ENCODE measurements at places on chromosomes 4 and X.

DNA sequence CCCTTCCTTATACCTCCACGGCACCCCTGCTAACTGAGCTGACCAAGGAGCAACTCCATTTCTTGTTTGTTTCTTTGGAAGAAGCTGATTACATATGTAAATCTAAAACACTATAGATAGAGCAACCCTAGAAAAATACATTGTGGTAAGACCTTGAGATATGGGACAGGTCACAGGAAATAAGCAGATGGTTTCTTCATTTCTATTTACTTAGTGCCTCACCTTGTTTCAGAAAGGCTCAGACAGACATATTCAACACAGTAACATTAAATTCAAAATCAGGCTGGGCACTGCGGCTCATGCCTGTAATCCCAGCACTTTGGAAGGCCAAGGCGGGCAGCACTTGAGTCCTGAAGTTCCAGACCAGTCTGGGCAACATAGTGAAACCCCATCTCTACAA lies 47.3 kb downstream of the IRF2 start:
- no peak for DNase-seq

- DNase-seq, result no peak
These were observed 3.0 kb upstream of the TBX22 start for GRCh38 chrX:80011522-80011921.

DNA sequence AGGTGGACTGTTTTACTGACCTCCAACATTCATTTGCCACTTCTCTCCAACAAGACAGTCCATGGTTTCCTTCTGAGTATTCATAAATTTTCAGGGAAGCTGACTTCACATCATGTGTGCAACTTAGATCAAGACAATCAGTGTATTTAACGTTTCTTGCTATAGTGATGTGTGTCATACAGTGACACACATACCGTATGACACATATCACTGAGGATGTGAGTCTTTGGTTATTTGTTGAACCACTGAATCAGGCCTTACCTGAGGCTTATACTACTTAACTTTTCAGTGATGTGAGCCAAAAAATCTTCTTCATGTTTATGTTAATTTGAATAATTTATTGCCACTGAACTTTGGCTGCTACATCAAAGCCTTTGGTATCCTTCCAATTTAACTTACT lies 166.8 kb downstream of the BMPR1B start:
- DNase-seq, result no peak

- DNase-seq, result no peak
These were observed 186.1 kb upstream of the SLITRK2 start for GRCh38 chrX:145631461-145631951.

DNA sequence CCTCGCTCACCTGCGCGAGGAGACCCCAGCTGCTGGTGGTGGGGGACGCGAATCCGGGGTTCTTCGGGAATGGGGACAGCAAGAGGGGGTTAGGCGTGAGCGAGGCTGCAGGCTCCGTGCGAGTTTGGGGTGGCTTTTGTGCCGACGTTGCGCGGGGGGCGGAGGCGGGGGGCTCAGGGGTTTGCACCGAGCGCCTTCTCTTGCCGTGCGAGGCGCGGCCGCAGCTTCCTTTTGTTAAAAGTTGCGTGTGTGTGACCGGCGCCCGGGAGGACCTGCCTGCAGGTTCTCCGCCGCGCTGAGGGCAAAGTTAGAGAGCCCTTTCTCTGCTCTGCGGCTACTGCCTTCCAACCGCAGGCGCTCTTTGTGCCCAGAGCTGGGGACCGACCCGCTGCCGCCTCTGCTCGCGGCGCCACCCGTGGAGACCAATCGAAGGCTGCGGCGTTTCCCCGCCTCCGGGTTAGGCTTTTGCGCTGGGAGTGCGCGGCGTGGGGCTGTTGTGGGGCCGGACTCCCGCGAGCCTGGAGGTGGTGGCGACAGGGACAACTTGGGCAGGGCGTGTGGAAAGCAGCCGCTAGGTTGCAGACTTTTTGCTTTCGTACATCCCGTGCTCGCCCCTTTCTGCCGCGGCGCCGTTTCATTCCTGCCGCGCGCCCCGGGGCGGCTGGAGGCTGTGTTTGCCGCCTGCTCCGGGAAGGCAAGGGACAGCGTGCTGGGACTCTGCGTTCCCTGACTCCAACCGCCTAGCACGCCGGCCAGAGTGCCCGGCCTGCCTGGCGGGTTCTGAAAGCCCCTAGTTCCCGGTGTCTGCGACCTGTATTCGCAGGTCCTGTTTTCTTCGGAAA lies 716 bp downstream of the KIT start:
- DNase-seq, result no peak

DNA sequence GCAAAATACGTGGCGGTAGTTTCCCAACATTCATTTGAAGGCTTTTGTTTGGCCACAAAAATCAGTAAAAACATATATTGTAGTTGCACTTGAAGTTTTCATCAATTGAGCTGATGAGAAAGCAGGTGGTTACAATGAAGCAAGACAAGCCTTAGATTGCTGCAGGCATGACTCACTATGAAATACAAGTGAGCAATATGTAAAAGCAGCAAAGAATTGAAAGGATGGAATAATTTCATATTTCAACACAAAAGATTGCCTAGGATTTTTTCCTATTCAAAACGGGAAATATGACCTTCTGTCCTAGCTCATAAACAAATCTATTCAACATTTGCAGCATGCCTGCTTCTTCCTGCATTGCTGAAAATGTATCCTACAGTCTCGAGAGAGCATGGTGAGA lies 190.9 kb upstream of the BANK1 start:
- DNase-seq, result no peak

- DNase-seq, result no peak
These were observed 34.8 kb downstream of the SMPX start for GRCh38 chrX:21723084-21723483.

- DNase-seq, result no peak
These were observed 30.1 kb upstream of the ANAPC4 start for GRCh38 chr4:25346913-25347312.

DNA sequence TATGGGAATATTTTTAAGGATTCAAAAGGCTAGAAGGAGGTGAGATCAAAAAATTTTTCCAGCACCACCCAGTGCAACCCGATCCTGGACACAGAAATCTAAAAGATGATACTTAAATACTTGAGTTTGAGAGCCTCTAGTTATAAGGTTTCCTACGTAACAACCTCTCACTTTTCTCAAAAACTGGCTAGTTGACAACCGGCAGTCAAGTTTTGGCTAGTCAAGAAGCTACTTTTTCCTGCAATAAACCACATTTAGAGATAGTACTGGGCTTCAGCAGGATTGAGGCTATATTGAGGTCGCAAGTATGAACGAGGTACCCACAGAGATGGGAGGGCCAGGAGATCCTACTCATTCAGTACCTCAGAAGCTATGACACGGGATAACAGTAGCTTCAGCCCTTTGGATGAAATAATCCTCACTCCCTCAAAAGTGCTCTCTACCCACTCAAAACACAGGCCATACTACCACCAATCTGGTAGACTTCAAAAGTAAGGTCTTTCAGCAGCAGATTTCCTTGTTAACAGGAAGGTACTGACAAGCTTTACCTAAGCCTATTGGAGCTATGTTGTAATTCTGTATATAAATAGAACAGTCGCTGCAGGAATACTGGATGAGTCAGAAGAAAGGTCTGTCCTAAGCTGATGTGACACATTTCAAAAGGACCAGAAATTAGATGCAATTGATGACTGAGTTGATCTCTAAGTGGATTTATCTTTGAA lies 1.5 kb upstream of the TSPAN5 start:
- no peak for DNase-seq

GRCh38 chr4:2817137-2817536 lies 24.3 kb downstream of the SH3BP2 start:
- no peak for DNase-seq

- DNase-seq, result no peak
These were observed 300.9 kb downstream of the FAM47A start for GRCh38 chrX:33831211-33831610.

DNA sequence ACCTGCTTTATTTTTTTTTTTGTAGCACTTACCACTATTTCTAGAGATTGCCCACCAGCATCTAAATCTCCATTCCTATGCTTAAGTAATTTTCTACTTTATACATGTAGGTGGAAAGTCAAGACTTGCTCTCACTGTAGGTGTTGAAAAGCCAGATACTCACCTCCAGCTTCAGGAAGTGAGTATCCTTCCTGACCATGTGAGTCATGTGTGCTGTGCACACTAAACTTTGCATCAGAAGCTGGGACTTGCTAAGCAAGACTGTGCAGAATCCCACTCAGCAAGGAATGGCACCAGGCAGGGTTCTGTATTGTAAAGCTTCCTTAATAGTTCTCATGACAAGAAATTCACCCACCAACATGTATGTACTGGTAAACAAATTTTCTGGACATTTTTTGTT lies 151.8 kb downstream of the POU4F2 start:
- DNase-seq, result no peak

GRCh38 chrX:136797787-136798186 lies 17.1 kb upstream of the ARHGEF6 start:
- DNase-seq, result no peak

DNA sequence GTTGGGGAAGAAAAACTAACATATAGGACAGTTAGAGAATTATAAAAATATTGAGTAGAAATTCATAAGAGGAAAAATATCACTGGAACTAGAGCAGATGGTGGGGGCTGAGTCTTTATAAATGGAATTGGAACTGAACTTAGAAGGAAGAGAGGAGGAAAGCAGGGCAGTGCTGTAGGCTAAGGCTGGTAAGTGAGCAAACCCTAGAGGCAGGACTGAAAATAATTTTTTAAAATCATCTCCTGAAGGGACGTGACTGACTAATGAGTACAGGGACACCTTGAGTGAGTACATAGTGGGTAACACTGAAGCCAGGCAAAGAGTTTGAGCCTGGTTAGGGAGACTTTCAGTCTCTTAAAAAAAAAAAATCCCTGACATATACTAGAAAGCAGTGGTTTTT lies 63.3 kb downstream of the GALNT7 start:
- no peak for DNase-seq

GRCh38 chr4:159566786-159567185 lies 463.9 kb downstream of the RAPGEF2 start:
- no peak for DNase-seq

DNA sequence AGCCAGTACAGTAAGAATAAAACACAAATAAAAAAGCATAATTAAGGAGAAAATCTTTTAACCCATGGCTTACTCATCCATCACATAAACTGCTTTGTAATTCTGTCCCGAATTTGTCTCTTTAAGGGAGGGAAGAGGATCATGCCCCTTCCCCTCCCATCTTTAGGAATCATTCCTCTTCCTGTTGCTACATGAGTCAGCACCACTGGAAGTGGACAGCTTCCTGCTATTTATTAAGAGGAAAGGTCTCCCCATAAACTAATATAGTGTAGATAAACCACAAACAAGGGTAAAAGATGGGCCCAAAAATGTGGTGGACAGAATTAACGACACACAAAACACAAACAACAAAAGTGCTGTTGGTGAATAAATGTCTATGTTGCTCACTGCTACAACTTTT lies 75.8 kb downstream of the PPP3CA start:
- DNase-seq, result no peak

DNA sequence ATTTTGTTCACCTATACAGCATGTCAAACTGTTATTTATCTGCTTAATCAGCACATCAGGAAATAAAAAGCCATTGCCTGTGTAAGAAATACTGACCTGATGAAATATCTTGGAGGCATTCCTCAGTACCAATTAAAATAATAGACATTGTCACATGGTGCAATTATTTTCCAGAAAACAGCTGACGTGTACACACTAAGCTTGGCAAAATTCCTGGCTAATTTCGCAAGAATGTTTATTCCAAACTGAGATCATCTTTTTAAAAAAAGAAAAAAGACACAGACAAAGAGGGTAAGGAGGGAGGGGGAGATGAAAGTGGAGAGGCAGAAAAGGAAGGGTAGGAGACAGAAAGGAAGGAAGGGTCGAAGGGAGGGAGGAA lies 61.9 kb upstream of the NFKB1 start:
- DNase-seq, result no peak

DNA sequence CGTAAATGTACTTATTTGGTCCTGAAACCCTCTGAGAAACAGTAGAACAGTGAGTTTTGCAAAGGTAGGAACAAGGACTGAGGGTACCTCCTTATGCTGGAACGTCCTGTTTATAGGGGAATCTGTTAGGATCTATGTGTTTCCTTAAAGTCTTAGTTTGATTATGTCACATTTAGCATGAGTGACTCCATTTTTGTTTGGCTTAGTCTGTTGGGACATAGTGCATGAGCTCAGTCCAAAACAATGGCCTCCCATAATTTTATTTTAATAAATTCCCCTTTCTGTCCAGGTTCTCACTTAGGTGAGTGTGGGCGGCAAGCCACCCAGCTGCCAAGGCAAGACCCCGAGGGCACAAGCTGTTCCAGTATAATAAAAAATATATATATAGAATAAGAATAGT lies 27.7 kb downstream of the HTT-AS start:
- DNase-seq, result no peak

DNA sequence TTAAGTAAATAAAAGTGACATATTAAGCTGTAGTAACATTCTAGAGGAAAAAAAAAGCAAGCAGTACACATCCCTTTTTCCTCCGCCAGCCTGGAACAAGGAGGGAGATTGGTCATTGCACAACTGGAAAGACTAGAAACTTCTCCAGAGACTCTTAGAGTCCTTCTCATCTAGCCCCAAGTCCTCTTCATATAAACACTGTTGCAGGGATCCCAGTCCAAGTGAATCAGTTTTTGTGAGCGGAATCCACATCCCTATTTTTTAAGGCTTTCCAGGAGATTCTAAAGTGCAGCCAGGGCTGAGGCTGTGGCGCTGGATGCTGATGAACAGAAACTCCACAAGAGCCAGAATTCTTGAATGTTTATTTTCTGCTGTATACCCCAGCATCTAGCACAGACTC lies 23.8 kb downstream of the REELD1 start:
- no peak for DNase-seq

DNA sequence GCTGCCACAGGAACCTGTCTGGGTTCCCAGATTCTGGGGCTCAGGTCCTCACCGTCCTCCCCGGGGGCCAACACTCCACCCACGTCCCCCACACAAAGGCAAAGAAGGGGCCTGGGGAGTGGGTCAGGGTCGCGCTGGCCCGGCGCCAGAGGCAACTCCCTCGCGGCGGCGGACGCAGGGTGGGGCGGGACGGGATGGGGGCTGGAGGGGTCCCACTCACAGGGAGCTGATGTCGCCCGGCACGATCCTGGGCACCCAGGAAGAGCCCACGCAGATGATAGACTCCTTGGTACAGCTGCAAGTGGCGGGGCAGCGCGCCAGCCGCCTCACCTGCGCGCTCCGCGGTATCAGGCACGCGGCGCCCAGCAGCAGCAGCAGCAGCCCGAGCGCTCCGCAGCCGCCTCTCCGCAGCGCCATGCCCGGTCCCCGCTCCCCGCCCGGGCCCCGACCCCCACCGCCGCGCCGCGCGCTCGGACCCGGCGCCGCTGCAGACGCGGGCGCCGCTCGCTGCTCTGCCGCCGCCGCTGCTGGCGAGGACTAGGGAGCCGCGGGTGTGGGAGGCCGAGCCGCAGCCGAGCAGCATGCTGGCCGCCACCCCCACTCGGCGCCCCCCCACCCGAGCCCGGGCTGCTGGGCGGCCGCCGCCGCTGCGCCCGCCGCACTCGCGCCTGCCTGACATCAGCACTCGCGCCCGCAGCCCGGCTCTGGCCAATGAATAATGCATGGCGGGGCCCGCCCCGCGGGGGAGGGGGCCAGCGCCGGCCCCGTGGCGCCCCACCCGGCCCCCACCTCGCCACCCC lies at the start of gene LGI2:
Gene LGI2, minus strand, starts transcription at position 670 of the 800 bp plus-strand sequence. Its CDS starts 253 bp downstream, at position 417.
- no peak for DNase-seq
